Tibial artery (tissue), 4 donors: ENCODE measurements at places on chromosomes 1 and 21.

DNA sequence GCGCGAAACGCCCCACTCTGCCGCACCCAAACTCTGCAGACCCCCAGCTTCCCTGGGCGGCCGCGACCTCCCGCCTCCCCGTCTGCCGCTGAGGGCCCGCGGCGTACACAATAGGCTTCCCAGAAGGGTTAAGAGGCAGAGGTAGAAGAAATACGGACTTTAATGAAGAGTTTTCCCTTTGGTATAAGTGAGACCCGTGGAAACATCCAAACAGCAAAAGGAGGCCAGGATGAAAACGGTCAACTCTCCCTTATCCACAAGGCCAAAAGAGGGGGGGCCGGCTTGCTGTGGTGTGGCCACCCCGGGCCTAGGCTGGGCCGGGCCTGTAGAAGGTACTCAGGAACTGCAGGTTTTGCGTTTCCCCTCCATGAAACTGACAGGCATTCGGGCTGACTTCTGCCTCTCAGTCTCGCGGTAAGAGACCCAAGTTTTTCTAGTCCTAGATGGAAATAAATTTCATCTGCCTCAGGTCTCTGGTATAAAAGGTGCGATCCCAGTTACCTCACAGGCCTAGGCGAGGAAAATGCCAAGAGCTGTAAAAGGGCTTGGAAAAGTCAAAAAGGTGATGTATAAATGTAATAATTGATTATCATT is 671 bp upstream of the PYGO2 start:
- no peak for DNase-seq

DNA sequence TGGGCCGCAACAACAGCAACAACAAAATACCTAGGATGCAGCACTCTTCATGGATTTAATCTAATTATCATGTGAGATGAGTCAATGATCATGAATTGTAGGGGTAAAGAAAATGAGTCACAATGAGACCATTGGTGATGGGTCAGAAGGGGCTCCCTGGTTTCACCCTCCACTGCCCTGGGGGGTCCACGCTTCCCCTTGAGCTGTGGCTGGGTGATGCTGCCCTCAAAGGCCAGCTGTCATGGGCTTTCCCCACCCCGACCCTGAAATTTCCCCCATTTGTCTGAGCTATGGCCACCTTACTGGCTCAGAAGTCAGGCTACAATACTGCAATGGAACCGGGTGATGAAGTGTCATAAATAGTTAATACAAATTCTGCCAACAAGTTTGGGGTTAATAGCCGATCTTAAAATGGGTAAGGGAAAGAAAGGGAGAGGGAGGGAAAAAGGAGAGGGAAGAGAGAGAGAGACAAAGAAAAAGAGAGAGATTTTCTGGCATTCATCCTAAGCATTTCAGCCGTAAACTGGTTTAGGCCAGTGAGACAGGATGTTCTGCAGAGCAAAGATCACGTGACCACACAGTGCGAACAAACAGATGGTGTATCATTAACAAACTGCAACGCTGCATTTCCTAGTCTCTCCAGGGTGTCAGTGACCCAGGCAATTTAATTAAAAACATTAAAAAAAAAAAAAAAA is 143.4 kb upstream of the ERRFI1 start:
- peak; percentile 71 for DNase-seq

DNA sequence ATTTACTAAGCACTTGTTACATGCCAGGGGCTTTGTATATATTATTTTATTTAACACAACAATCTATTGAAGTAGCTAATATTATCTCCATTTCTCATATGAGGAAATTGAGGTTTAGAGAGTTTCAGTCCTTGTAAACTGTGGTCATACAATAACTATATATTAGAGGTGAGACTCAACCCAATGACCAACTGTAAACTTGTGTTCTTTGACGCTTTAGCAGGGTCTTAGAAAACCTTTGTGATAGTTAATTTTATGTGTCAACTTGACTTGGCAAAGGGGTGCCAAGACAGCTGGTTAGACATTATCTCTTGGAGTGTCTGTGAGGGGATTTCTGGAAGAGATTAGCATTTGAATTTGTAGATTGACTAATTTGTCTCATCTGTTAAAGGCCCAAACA is 252.4 kb upstream of the B3GALT2 start:
- DNase-seq = no peak

DNA sequence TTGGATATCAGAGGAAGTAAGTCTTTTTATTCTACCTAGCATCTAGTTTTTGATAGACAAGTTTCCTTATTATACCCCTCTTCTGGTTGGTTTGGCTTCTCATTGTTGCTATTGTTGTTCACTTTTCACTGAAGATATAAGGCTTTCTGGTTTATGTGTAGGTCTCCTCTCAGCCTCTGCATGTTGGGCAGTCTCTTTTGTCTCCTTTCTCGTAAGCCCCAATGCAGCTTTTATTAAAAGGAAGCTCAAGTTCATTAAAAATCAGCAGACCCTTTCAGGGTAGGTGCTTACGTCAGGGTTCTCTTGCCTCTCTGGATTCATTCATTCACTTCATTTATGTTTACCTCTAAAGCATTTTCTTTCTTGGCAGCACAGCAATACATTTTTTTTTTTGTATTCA is 4.8 kb upstream of the DHX9 start:
- no peak for DNase-seq

DNA sequence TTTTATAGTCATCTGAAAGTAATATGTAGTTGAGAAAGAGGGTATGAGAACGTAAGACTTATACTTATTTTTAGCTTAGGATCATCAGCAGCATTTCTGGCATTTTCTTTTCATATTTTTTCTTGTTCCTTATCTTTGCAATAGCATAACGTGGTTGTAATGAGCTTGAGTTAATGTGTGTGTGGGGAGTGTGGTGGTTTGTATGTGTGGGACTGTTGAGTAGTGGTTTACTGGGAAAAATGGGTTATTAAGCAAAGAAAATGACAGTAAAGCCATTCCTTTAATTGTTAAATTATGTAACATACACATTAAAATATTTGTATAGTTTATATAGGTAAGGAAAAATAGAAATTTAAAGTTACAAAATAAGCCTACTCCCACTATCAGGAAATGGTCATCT is 15.2 kb downstream of the PIP5K1A start:
- no peak for DNase-seq

DNA sequence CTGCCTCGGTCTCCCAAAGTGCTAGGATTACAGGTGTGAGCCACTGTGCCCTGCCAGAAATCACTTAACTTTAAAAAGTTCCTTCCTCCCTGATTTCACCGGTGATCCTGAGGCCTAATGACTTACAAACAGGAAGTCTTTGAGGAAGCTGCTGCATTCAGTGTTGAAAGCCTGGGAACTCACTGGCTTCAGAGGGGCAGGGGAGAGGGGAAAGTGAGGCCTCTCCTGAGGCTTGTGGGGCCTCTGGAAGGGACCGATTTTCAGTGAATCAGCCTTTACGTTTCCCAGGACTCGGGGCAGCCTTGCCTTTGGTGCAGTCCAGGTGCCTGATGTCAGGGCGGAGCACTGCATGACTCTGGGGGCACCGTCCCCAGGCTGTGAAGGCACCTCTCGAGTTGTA is 30.1 kb upstream of the ARHGEF10L start:
- DNase-seq = no peak

DNA sequence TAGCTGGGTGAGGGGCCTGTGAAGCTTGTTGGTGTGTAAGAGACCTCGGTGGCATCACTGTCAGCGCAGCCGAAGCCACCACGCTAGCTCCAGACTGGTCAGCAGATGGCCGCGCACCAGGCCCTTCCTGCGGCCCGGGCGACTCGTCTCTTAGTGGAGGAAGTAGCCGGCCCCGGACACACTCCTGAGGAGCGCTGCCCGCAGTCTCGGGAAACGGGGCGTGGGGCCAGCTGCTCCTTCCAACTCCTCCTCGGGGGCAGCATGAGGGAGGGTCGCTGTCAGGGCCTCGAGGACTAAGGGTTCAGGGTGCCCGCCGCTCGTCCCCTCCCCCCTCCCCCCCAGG is 20.4 kb downstream of the H3-3A start:
- peak; percentile 82 for DNase-seq

DNA sequence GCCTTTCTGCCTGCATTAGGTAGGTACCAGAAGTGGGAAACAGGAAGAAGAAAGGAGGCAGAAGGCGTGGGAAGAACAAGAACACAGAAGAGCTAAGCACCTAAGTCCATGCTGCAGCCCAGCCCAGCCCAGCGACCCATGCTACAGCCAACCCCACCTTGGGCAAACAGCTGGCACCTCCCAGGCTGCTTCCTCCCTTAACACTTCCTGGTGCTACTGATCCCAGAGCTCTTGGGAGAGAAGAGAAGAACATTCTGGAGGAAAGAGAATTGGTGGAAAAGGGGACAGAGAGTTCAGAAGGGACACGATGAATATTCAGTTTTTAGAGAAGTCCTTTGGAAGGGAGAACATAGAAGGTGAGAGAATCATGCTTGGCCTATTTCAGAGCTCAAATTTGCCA is 28.5 kb downstream of the PLEKHA6 start:
- no peak for DNase-seq

DNA sequence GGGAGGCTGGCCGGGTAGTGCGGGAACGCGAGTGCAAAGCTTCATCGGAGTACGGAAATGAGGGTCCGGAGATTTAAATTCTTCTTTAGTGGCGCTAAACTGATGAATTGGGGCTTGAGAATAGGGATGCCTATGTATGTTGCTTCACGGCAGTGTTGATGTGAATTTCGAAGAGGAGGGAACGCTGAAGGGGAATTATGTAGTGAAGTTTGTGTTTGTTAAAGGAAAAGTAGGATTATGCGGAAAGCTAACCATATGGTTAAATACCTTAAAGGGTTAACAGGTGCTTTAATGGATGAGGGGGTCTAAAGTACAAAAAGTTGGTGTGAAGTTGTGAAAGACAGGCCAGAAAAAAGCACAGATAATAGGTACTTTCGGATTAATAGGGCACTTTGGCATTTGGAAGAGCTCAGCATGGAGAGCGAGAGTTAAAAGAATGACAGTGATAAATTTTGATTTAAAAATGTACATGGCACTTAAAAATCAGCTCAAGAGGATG is 1.4 kb downstream of the HS2ST1 start:
- no peak for DNase-seq

GRCh38 chr1:178238722-178239510 is 145.0 kb downstream of the RASAL2 start:
- no peak for DNase-seq

GRCh38 chr1:235649368-235650163 is at the start of gene GNG4:
Gene GNG4 (minus strand): TSS chr1:235649784. CDS start chr1:235583838, 65,946 bp downstream.
- no peak for DNase-seq

DNA sequence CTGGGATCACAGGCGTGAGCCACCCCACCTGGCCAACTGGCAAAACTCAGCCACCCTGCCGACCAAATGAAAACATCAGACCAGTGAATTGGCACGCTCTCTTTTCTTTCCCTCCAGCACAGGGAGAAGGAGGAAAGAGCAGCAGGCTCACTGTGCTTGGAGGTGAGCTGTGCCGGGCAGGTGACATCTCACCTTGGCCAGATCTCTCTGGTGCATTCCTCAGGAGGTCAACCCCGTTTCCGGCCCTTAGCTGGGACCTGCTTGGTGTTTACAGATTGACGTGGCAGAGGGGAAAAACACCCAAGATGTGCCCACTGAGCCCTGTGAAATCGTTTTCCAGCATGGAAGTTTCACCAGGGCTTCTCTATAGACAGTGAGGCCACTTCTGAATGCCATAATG is 45.1 kb downstream of the TMEM51 start:
- DNase-seq = no peak

- DNase-seq = no peak
These were observed 8.0 kb upstream of the SELE start for GRCh38 chr1:169741666-169742394.

GRCh38 chr21:17494051-17494450 is 18.8 kb upstream of the CXADR start:
- no peak for DNase-seq

- peak; percentile 68 for DNase-seq
These were observed 69.8 kb downstream of the MPZL1 start for GRCh38 chr1:167791281-167792187.

GRCh38 chr1:54378157-54378873 is 27.9 kb downstream of the SSBP3 start:
- DNase-seq = no peak

DNA sequence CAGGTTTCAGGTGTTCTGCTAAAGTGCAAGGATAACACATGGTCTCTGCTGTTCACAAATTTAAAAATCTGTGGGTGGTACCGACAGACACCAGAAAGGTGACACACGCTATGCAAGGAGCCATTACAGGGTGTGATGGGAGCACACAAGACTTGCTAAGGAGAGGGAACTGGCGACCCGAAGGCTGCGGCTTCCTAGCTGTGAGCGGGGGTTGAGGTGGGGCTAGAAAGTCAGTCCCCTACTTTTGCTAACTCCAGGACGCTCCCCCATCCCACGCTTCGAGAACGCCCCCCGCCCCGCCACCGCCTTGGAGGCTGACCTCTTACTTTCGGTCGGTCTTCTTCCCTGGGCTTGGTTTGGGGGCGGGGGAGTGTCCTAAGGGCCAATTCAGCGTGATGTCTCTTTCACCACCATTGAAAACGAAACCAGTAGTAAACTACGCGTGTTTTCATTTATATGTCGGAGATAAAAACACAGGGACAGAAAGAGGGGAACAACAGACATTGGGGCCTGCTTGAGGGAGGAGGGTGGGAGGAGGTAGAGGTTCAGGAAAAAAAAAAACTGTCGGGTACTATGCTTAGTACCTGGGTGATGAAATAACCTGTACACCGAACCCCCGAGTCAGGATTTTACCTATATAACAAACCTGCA is 1.1 kb downstream of the CKS1B start:
- DNase-seq = no peak

GRCh38 chr1:201769966-201770365 is 59.0 kb upstream of the IPO9 start:
- DNase-seq = peak; percentile 74
